ENCODE measurements at places on chromosomes 12 and 14.
A peak's percentile ranks its signal among the peaks of the same experiment; 100 is the strongest.

GRCh38 chr14:53596853-53597525 lies 359.6 kb downstream of the BMP4 start:
- no peak for DNase-seq

DNA sequence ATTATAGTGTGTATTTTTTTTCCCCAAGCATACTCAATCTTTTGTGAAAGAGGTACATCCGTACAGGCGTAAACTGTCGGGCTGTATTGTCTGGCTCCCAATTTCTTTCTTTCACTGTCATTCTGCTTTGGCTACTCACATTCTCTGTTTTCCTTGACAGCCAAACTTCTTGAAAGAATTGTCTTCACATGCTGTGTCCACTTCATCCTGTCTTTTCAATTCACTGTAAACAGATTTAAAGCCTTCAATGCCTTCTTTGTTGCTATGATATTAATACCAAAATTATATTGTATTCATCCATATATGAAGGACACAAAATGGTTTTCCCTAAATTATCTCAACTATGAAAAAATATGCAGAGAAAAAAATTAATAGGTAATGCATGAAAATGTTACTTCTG lies 6.0 kb upstream of the ATP23 start:
- DNase-seq = no peak

DNA sequence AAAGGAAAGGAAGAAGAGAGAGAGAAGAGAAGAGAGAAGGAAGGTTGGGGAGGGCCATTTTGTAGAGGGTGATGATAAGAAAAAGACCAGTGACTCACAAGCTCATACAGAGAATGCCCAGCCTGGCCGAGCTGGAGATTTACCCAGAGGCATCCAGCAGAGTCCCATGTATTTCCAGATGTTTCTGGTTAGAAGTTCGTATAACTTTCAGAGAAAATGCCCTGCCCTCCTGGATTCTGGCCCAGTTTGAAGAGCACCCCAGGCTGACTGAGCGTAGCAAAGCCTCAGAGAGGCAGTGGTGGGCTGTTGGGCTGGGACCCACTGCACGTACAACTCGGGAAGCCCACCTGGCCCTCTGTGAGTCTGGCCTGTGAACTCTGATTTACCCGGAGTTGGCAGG lies 221.8 kb downstream of the SLC41A2 start:
- no peak for DNase-seq

GRCh38 chr12:32478166-32478565 lies 78.8 kb downstream of the FGD4 start:
- DNase-seq = no peak

DNA sequence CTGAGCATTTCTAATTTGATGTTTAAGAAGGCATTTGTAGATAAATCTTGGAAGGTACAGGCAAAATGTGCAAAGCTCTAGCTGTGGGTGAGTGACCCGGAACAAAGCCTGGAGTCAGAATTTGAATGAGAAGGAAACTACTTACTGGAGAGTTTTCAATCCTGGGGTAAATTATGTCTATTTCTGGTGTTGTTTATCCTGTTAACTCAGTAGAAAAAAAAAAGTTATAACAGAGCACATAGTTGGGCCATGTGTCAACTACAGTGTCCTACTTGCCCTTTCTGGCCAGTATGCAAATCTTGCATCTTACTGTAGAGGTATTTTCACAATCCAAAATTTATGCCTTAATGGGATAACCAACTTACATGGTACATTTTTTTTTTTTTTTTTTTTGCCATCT lies 182.3 kb downstream of the SYNE2 start:
- no peak for DNase-seq

- peak; percentile 92 for DNase-seq
These were observed 836 bp downstream of the EVL start for GRCh38 chr14:100065942-100066574.

GRCh38 chr12:108394196-108394595 lies 55.1 kb upstream of the CMKLR1 start:
- DNase-seq = no peak

DNA sequence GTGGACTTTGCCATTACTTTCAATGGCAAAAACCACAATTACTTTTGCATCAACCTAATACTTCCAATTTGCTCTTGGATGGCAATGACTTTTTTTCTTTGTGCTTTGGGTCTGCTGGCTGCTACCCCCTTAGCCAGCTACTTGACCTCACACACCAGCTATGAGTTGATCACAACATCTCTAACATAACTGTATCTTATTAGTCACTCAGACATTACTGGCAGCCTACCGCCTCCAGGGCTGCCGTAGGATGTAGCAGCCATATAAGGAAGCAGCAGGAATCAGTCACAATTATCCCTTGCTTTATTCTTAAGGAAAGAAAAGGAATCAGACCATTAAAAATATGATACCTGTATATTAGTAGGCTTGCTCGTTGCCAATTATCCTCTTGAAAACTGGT lies 260.5 kb downstream of the ADAMTS20 start:
- no peak for DNase-seq

- DNase-seq = no peak
These were observed 5.1 kb upstream of the GPR33 start for GRCh38 chr14:31492759-31493498.

- DNase-seq = no peak
These were observed 31.1 kb upstream of the MAP1LC3B2 start for GRCh38 chr12:116528065-116528464.

- peak; percentile 68 for DNase-seq
These were observed 7.2 kb upstream of the ANKRD9 start for GRCh38 chr14:102516531-102517391.

DNA sequence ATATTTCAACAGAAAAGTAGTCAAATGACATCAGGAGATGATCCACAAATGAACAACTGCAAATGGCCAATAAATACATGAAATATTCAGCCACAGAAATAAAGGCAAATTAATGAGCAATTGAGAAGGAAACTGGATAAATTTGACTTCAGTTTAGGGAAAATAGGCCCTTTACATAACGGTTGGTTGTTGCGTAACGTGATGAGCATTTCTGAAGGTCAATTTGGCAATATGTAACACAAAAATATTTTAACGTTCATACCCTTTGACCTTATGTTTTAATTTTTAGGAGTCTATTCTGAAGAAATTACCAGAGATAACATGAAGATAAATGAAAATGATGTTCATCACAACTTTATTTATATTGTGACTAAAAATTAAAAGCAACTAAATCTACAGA lies 14.7 kb upstream of the MSRB3 start:
- DNase-seq = no peak

DNA sequence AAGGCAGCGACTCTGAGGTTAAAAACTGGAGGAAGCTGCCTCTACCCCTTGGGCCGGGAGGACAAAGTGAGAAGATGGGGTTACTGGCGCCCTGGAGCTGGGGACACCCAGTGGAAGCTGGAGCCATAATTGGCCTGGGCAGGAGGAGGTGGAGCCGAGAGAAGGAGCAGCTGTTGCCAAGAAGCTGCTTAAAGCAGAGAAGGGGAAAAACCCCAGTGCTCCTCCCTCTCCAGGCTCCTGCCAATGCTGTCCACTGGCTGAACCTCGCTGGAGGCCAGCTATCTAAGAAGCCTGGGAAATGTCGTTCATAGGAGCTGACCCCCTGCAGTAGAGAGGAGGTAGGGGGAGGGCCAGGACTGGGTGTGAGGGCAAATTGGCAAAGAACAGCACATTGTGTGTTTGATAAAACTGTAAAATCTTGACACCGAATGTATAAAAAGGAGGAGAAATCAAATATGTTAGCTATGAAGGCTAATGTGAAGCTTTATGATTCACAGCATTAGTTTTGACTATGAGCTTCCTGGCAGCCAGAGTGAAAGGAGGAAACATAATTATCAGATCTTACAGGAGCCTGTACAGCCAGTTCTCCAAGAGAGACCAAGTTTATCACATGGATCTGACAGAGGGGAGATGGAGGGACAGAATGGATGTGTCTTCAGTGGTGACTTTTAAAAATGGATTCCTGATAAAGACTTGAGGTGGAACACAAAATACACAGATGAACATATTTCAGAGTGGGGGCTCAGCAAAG lies 9.5 kb downstream of the HHIPL1 start:
- DNase-seq = no peak
